ENCODE measurements at places on chromosomes 13 and 19. TPM values are rescaled to one million over a fixed set of nuclear protein-coding genes. Genes with fewer than 3 reads are reported as not detected.

DNA sequence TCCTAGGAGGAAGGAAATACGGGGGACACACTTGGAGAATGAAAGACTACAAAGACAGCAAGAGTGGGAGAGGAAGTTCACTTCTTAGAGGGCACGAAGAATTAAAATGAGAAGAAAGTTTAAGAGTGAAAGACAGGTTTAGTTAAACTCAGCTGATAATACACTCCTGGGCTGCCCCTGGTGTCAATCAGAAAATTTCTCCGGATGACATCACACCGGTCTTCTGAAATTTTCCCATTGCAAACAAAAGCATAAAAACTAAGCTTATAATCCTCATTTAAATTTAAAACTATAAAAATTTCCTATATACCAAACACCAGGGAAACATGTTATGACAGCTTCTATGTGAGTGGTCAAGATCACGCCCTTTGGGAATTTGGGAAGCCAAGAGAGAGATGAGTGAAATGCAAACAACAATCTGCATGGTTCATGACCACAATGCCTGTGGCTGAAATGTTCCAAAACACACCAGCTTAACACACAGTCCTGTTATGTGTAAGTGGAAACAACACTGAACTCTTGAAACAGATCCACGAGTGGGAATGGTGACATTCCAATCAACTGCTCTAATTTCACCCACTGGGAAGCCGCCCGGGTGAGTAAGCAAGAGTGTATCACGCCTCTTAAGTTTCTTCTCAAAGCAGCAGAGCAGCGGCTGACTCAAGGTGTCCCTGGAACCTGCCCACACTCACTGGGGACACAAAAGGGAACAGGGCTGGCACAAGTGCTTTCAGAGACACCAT, 49.0 kb downstream of the BRD4 start:
- no peak for DNase-seq
- H3K27me3 ChIP-seq: no peaks in the 10 kb centered on the region
- no peak overlapping the region for H3K27ac ChIP-seq
- H3K4me1 ChIP-seq: peaks cover 79% of the 10 kb centered on the region
- H3K4me3 ChIP-seq: no peak overlapping the region
- H3K36me3 ChIP-seq: no peaks in the 10 kb centered on the region

The ZNF566 gene
- total RNA-seq: 15.0 TPM

The CLEC17A gene
- 0.56 TPM for total RNA-seq

- DNase-seq: no peak
- no peak overlapping the region for H3K27ac ChIP-seq
- H3K4me1 ChIP-seq: peaks cover 9% of the 10 kb centered on the region
These were observed 3.0 kb downstream of the IFI30 start for GRCh38 chr19:18176367-18177310.

GRCh38 chr13:48112896-48113755, 18.2 kb upstream of the MED4 start:
- H3K36me3 ChIP-seq: no peaks in the 10 kb centered on the region
- H3K4me3 ChIP-seq: no peak overlapping the region
- no peak for DNase-seq
- no peaks in the 10 kb centered on the region for H3K27me3 ChIP-seq

DNA sequence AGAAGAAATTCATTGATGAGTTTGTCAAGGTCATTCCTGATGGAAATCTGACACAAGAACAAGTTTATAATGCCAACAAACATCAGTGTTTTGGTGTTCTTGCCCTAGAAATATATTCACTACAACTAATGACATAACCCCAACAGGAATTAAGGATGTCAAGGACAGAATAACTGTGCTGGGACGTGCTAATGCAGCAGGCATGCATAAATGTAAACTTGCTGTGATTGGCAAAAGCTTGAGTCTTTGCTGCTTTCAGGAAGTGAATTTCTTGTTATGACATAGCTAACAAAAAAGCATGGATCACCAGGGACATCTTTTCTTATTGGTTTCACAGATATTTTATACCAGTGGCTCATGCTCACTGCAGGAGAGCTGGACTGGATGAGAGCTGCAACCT, 144.6 kb downstream of the KCTD12 start:
- no peaks in the 10 kb centered on the region for H3K36me3 ChIP-seq
- H3K27me3 ChIP-seq: no peaks in the 10 kb centered on the region
- no peak overlapping the region for H3K4me3 ChIP-seq

DNA sequence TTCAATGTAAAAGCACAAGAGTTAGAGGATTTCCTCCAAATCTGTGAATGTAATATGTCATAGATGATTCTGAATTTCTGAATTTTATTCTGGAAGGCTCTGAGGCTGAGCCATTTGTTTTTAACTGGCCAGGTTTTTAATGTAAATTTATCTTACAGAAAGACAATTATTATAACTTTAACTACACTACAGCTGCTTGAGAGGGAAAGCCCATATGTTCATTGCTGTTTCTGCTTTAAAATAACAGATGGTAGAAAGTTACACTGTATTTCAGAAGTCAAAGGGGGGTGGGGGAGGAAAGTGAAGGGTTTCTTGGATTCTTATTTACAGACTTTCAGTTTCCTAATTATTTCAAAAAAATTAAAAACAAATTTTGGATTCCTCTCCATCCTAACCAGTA, 62.8 kb downstream of the DNAJC15 start:
- H3K27me3 ChIP-seq: no peaks in the 10 kb centered on the region
- DNase-seq: no peak
- no peak overlapping the region for H3K4me3 ChIP-seq
- no peak overlapping the region for H3K27ac ChIP-seq
- no peaks in the 10 kb centered on the region for H3K36me3 ChIP-seq

The ZNF577 gene
- 85.2 TPM for total RNA-seq

DNA sequence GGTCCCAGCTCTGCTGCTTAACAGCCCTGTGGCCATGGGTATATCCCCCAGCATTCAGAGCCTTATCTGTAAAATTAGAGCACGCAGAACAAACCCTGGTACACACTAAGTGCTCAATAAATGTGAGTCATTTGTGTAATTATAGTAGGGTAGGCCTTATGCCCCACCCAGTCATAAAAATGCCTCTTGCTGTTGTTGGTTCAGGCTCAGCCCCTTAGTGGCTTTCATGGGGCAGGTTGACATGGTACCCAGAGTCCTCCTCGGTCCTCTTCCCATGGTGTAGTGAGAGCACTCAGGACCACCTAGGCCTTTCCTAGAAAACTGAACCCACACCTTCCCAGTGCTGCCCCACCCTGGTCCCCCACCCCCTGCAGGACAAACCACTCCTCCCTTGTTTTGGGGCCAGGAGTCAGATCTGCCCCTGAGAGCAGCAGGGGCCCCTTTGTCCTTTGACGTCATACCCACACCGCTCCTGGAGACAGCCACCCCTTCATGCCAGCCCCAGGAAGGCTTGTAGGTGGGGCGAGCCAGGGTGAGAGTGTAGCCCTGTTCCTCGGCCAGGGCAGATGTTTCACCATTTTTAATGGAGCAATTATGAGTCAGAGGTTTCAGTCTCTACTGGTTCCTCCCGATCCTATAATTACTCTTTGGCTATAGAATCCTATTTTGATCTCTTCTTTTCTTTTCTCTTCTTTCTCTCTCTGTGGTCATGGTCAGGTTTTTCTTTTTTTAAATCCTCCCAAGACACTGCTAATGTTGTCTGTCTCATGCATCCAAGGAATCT, 36.8 kb downstream of the ACTN4 start:
- H3K4me3 ChIP-seq: no peak overlapping the region
- no peak for DNase-seq
- H3K4me1 ChIP-seq: peaks cover 34% of the 10 kb centered on the region
- H3K27ac ChIP-seq: peak overlapping the region; percentile 63
- H3K27me3 ChIP-seq: no peaks in the 10 kb centered on the region

- H3K4me3 ChIP-seq: peak within 1 kb of the TSS; percentile 74
- DNase-seq: peak; percentile 68
- H3K36me3 ChIP-seq: no peaks in the 10 kb centered on the region
- H3K27ac ChIP-seq: peak within 1 kb of the TSS; percentile 79
- no peaks in the 10 kb centered on the region for H3K27me3 ChIP-seq
These were observed at the start of gene TEAD2 for GRCh38 chr19:49362048-49362928. Gene TEAD2 (minus strand): TSS chr19:49362416. CDS start chr19:49360075, 2,341 bp downstream.

The LILRA1 gene
- total RNA-seq: 0.50 TPM

GRCh38 chr13:105804561-105805190, 730.8 kb downstream of the EFNB2 start:
- H3K4me3 ChIP-seq: no peak overlapping the region
- no peaks in the 10 kb centered on the region for H3K27me3 ChIP-seq
- no peaks in the 10 kb centered on the region for H3K4me1 ChIP-seq
- H3K36me3 ChIP-seq: no peaks in the 10 kb centered on the region
- H3K27ac ChIP-seq: no peak overlapping the region
- no peak for DNase-seq

DNA sequence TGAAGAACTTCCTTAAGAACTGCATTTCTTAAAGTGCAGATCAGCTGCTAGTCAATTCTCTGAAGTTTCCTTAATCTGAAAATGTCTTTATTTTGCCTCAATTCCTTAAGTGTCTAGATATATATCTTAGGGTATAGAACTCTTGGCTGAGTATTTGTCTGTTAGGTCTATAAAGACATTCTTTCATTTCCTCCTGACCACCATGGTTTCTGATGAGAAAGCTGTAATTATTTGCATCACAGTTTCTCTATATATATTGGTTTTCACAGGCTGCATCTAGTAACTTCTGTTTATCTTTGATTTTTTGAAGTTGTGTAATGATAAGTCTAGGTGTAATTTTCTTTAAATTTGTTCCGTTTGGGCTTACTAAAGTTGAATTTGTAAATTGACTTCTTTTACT, 15.2 kb downstream of the NDFIP2 start:
- no peak for DNase-seq
- no peaks in the 10 kb centered on the region for H3K36me3 ChIP-seq
- no peaks in the 10 kb centered on the region for H3K4me1 ChIP-seq
- H3K4me3 ChIP-seq: no peak overlapping the region
- no peak overlapping the region for H3K27ac ChIP-seq

DNA sequence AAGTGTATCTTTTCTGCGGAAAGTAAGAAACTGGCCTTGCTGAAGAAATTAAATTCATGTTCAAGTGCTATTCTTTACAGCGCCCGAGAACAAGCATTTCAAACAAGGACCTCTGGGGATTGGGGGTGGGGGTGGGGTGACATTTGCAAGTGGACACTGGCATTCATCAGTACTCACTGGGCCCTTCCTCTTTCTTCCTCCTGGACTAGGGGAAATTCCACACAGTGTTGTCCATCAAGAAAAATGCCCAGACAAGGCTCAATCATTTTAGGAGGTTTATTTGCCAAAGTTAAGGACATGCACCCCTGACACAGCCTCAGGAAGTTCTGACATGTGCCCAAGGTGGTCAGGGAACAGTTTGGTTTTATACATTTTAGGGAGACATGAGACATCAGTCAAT, 22.9 kb upstream of the OR10H1 start:
- H3K27ac ChIP-seq: no peak overlapping the region
- H3K36me3 ChIP-seq: no peaks in the 10 kb centered on the region
- no peak for DNase-seq
- H3K4me3 ChIP-seq: no peak overlapping the region
- H3K4me1 ChIP-seq: peaks cover 6% of the 10 kb centered on the region
- H3K27me3 ChIP-seq: no peaks in the 10 kb centered on the region

- no peak for DNase-seq
- no peak overlapping the region for H3K4me3 ChIP-seq
- no peaks in the 10 kb centered on the region for H3K4me1 ChIP-seq
- H3K27me3 ChIP-seq: no peaks in the 10 kb centered on the region
These were observed 15.5 kb downstream of the KASH5 start for GRCh38 chr19:49403404-49404187.

DNA sequence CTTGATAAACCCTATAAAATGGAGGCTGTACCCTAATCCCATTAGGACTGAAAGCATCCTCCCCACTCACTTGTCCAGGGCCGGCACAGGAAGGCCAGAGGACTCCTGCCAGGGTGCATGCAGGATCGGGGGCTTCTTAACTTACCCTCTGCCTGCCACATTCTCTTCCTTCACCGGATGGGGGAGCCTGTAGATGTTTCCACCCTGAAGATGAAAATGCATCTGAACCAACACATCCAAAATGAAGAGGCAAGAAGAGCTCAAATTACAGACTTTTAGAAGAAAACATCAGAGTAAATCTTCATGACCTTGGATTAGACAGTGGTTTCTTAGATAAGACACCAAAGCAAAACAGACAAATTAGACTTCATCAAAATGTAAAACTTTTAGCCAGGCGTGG, 25.9 kb upstream of the NAPA start:
- H3K27me3 ChIP-seq: no peaks in the 10 kb centered on the region
- H3K27ac ChIP-seq: no peak overlapping the region
- H3K4me1 ChIP-seq: peaks cover 2% of the 10 kb centered on the region

The TBCB gene
- 226 TPM for total RNA-seq

DNA sequence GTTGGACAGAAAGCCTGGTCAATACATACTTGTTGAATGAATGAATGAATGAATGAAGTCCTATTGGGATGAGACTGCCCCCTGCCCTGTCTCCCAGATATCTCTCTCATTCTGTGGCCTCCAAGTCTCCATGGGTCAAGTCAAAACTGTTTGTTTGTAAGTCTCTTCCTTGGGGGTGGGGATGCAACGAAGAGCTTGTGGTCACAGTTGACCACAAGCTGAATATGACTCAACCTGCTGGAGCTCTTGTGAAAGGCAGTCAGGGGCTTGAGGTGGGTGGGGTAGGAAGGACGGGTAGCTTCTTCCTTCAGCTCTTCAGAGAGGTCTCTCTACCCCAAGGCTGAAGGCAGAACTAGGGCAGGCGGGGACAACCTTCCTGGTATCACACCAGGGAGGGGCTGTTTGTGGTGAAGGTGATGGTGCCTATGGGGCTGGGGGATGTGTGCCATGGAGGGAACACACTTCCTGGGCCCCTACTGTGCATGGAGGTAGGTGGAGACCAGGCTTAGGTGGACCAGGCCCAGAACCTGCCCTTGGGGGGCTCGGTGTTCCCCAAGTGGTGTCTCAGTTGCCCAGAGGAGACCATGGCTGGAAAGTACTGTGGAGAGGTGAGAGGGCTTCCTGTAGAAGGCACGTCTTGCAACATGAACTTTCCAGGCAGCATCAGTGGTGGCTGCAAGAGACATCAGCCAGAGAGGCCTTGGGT, 8.0 kb downstream of the MYO1F start:
- H3K4me1 ChIP-seq: no peaks in the 10 kb centered on the region
- peak; percentile 24 for DNase-seq

The ZNF728 gene
- total RNA-seq: 33.3 TPM

- no peaks in the 10 kb centered on the region for H3K27me3 ChIP-seq
- no peak for DNase-seq
- H3K27ac ChIP-seq: no peak overlapping the region
- peaks cover 8% of the 10 kb centered on the region for H3K4me1 ChIP-seq
These were observed 51.4 kb downstream of the ATP11A start for GRCh38 chr13:112741185-112741755.

DNA sequence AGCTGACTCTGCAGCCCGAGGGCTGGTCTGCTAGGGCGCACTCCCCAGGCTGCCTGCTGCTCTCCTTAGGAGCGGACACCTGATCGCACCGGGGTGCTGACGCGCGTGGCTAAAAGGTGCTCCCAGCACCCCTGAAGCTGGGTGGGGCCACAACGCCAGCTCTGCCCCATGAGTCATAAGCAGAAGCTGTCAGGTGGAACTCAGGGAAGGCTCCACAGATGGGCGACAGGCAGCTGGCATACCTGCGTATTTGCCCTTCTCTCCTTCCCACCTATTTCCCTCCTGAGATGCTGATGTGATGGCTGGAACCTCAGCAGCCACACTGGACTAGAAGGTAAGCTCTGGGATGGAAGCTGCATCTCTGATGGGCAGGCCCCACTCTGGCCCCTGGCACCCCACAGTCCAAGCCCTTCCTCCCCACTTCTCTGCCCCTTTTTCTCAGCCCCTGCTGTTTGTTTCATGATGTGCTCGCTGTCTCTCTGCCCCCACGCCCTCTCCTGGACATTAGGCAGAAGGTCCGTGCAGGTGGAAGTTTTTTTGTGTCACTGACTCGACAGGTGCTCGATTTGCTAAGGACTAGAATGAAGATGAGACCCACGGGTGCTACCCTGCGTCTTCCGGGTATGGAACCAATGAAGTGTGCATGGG, 30.3 kb upstream of the CACTIN start:
- H3K4me3 ChIP-seq: no peak overlapping the region
- no peak overlapping the region for H3K27ac ChIP-seq
- no peak for DNase-seq
- no peaks in the 10 kb centered on the region for H3K36me3 ChIP-seq
- no peaks in the 10 kb centered on the region for H3K27me3 ChIP-seq
- H3K4me1 ChIP-seq: peaks cover 3% of the 10 kb centered on the region

Measured in testis (tissue), 5 donors.